ENCODE measurements at places on chromosomes 4 and X. TPM values are rescaled to one million over a fixed set of nuclear protein-coding genes. Genes with fewer than 3 reads are reported as not detected.
A peak's percentile ranks its signal among the peaks of the same experiment; 100 is the strongest.

DNA sequence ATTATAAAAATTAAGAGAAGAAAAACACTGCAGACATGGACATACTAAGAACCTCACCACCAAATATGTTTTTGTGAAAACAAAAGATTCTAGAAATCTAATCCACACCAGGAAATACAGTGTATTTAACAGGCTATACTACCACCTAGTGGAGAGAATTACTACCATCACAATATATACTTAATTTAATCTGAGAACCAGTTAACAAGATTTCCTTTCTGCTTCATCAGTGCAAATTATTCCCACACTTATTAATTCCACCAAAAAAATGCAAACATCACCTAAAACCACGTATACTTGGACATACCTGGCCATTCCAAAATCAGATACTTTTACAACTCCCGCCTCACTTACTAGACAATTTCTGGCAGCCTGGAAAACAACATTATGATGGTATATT is 7.0 kb upstream of the TXK start:
- peak; percentile 25 for DNase-seq

ITGB1BP2 gene
- 1.5 TPM for total RNA-seq

- no peak for DNase-seq
These were observed 8.3 kb downstream of the PPID start for GRCh38 chr4:158714937-158715336.

DNA sequence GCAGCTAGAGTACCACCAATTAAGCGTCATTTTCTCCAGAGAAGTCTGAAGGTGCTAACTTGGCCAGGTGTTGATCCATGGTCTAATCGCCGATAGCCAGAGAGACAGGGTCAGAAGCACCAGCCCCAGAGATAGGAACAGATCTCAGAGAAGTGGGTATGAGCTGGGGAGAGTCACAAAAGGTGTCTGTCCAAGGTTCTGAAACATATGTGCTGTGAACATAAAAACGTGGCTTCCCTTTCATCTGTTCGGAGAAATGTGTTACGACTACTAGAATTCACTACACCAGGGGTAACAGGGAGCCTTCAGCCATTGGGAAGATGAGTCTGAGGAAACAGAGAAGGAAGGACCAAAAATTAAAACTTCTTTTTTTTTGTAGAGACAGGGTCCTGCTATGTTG is 91.3 kb downstream of the FBXL5 start:
- DNase-seq, result no peak

DNA sequence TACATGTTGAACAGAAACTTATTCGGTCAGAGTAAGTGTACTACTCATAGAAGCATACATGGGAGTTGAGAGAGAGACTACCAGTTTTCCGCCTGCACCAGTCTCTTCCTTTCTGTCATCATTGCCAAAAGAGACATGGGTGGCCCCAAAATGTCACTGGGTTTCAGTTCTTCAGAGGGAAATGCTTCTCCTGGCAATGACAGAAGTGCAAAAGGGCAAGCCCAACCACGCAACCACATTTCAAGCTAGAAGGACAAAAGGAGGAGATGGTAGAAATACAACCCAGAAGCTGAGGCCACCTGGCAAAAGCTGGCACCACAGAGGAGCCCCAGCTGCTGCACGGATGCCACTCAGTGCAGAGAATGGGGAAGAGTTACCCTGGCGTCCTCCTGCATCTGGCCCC is 320.1 kb downstream of the BCOR start:
- no peak for DNase-seq

DNA sequence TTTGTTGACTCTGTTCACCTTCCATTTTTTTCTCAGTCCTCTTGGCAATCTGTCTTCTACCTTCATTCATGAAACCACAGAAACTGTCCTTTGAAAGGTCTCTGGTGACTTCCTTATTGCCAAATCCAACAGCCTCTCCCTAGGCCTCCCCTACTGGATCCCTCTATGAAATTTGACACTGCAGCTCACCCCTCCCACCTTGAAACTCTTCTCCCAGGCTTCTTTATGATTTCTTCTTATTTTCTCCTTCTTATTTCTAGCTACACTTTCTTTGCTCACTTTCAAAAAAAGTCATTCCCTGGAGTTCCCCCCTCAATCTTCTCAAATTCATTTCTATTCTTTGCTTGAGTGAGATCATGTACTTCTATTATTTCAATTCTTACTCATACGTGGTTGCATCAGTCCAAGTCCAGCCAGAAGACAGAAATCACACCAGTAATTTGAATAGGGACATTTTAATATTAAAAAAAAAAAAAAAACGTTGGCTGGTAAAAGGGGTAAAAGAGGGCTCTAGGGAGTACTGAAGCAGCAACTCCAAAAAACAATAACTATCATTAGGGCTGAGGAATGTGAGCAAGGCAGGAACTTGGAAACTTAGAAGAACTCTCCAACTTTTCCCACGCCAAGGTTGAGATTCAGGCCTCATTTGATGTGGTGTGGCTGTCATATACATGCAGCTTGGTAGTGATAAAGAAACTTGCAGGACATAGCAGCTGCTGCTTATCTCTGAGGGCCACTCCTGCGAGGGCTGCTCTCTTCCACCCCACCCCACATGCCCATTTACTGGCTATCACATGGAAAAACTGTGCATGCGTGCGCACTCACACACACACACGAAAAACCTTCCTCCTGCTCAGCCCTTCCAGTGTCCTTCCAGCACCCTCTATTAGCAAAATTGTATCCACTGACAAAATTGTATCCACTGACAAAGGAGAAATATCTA is 169.8 kb upstream of the GALNT7 start:
- no peak for DNase-seq

DNA sequence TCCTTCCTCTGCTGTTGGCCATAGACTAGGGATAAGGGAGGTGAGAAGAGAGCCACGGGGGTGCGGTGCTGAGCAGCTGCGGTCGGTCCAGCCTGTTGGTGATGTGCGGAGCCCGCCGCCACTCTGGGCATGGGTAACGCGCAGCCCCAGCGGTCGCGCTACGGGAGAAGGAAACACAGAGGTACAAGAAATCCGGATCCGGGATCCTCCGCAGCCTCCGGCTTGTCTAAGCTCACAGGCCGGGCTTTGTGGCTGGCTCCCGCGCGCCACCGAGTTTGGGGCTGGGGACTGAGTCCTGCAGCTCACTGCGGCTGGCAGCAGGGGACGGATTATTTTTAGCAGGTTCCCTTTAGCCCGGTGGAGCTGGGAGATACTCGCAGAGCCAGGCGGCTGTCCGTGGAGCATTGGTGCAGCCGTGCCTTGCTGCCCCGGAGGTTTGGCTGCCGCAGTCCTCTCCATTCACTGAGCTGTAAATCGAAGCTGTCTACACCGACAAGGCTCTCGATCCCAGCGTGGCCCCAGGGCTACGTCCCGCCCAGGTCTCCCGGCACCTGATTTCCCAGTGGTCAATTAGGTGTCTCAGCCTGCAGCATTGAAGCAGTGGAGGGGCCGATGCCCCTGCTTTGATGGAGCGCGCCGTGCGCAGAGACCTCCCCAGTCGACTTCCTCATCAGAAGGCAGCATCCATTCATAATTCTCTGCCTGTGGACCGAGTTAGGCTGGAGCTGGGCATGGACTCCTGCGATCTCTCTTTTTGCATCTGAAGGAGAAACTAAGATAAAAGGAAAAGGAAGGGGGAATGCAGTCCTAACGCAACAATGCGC is 81.9 kb upstream of the SCML1 start:
- DNase-seq, result peak; percentile 53

DGAT2L6 gene
- total RNA-seq, result not detected
